ENCODE measurements at places on chromosomes 7 and 10. TPM values are rescaled to one million over a fixed set of nuclear protein-coding genes. Genes with fewer than 3 reads are reported as not detected.

DNA sequence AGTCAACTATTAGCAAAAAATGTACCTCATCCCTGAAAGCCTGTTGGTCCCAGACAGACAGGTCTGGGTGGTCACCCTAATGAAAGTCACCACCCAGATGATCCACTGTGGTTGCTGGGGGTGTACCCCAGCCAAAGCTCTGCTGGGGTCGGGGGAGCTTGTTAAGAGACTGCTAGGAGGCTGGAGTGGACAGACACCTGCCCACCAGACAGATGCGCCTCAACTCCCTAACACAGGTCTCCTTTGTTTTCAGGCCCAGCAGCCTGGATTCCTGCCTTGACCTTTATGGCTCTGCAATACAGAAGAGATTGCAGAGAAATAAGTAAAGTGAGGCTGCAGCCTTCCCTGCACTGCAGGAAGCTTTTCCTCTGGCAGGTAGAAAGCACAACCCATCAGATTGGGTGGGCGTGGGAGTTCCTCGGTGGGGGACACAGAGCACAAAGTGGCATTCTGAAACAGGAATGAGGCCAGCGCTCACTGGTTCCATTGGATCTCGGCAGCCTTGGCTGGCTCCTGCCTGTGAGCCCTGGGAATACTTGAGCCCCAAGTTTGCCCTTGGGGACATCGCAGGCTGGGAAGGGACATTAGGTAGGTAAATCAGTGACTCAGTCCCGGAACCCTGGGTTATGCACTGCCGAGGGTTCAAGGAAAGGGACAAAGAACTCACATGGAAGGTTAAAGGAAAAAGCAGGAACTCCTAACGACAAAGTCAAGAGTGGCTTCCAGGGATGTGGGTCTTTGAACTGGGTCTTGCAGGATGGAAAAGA, 18.0 kb upstream of the ZNF488 start:
- DNase-seq = no peak

DNA sequence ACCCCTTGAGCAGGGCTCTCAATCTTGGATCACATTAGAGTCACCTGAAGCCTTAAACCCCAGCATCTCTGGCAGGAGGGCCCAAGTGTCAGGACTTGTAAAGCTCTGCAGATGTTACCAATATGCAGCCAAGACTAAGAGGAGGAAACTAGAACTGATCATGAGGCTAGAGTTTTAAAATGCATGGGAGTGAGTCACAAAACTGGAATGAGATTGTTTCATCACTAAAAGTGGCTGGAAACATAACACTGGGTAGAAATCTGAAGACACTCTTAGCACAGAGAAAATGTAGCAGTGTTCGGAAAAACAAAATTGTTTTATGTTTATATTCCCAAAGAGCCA, 63.3 kb upstream of the GHITM start:
- peak; percentile 2 for DNase-seq

GRCh38 chr10:56605051-56605450, 244.0 kb upstream of the ZWINT start:
- DNase-seq = no peak

DNA sequence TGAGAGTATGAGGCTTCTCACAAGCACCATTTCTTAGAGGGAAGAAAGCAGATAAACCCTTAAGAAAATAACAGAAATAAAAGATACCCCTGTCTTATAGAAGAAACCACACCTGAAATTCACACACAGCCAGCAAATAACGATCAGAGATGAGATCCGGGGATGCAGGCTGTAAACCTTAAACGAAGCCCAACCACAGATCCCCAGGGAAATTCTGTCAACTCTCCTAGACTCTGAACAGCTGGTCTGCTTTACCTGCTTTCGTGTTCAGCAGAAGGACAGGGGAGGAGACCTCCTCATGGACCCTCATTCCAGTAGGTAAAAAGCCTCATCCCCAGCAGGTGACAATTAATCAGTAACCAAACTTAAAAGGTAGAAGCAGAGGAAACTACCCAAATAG, 45.0 kb downstream of the VOPP1 start:
- DNase-seq = no peak

Gene ELN
- not detected for total RNA-seq

Gene MINDY4
- total RNA-seq = 4.0 TPM

Gene CYP3A4
- not detected for total RNA-seq

GRCh38 chr10:104321725-104322415, 16.4 kb downstream of the ITPRIP start:
- no peak for DNase-seq

Gene TUBAL3
- not detected for total RNA-seq

- DNase-seq = no peak
Measured at GRCh38 chr10:63919575-63920279, 398.5 kb downstream of the REEP3 start.

- no peak for DNase-seq
Measured at GRCh38 chr10:15801641-15802040, 58.7 kb downstream of the MINDY3 start.

DNA sequence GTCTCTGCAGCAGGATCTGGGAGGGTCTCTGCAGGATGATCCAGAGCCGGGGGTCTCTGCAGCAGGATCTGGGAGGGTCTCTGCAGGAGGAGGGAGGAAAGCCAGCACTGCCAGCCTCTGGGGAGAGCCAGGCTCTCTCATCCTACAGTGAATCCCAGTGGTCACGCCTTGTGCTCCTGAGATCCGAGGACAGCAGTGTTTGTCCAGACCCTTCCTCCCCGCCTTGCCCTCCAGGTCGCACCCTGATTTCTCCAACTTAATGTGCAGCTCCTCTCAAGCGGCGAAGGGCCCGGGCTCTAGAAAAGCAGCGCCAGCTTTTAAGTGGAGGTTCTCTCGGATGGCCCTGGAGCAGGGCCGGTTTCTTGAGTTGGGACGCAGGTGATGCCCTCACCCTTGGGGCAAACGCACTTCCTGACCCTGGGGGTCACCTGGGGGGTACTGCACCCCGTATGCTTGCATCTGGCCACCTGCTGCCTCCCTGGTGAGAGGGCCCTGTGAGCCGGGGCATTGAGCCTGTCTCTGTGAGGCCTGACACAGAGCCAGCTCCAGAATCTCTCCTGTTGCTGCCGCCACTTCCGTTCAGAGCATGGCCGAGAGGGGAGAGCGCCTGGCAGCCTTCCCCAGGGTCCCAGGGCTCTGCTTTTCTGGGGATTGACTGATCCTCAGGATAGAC, 111.6 kb downstream of the ACTR3B start:
- DNase-seq = no peak

DNA sequence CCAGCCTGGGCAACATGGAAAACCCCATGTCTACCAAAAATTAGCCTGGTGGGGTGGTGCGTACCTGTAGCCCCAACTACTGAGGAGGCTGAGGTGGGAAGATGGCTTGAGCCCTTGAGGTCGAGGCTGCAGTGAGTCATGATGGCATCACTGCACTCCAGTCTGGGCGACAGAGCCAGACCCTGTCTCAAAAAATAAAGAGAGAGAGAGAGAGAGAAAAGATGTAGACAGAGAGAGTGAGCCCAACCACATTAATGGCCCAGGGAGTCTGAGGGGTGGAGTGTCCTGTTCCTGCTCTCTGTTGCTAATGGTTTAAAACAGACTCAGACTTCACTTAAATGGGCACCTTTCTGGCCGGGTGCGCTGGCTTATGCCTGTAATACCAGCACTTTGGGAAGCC, 455.7 kb upstream of the GALNT17 start:
- no peak for DNase-seq

DNA sequence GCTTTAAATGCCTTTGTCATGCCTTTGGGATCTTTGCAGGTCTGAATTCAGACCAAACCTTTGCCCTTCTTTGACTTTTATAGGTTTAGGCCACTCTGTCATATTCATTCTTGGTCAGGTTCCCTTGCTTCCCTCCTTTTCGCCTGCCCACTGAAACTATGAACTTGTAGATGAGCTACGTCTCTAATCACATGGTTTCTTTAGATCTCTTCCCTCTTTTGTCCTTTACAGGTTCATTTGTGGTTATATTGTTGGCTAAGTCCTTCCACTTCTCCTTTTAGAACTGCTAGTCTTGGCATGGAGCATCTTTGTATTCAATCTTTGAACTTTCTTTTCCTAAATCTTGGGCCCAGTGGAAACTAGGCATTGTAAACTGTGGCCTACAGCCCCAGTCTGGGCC, 104.0 kb upstream of the ZEB1 start:
- DNase-seq = no peak

- peak; percentile 30 for DNase-seq
Measured at GRCh38 chr10:103709341-103709920, 145.9 kb downstream of the SH3PXD2A start.

- DNase-seq = peak; percentile 44
Measured at GRCh38 chr7:135924302-135924701, 52.9 kb downstream of the MTPN start.

GRCh38 chr10:74213571-74214162, 62.6 kb downstream of the ADK start:
- peak; percentile 8 for DNase-seq

Gene HEPACAM2
- not detected for total RNA-seq

DNA sequence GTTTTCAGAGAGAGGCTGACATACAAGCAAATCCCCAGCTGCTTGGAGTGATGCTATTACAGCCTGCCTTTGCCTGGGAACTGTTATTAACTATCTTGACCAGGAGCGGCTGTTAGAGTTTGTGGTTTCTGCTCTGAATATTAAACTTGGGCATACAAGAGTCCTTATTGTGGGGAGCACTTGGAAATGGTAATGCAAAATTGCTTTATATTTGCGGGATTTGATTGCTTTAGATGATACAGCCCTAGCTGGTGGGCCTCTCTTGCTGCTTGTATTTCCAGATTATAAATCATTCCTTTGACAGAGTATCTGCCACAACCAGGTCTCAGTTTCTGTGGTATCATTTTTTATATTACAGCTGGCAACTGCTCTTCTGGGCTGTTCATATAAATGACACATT, 101.9 kb upstream of the FAM204A start:
- no peak for DNase-seq

Gene HMX2
- total RNA-seq = not detected

- DNase-seq = no peak
Measured at GRCh38 chr7:84693483-84693882, 493.4 kb downstream of the SEMA3D start.

GRCh38 chr7:77738871-77739270, 42.6 kb downstream of the RSBN1L start:
- DNase-seq = peak; percentile 75

- DNase-seq = no peak
Measured at GRCh38 chr10:91105269-91105668, 115.2 kb upstream of the PCGF5 start.

DNA sequence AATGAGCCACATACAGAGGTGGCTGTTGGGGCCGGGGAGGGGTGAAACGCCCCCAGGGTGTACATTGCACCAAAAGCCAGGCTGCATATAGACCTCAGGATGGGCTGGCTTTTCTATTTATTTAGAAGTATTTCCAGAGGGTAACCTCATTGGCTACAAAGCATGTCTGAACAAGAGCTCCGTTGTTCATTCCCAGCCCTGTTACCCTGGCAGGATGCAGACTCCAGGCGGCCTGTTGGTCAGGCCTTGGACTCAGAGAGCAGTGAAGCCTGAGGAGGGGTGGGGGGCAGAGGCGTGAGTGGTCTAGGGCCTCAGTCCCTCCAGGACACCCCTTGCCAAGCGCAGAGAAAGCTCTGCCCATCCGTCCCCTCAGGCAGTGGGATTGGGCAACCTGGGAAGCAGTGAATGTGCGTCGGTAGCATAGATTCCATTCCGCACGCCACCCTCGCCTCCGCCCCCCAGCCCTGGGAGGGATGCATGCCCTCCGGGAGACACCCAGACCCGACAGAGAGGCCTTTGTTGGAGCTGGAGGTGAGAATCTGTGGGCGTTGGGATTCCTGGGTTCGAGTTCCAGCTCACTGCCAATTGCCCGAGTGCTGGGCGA, 41.9 kb downstream of the TCF7L2 start:
- DNase-seq = no peak

DNA sequence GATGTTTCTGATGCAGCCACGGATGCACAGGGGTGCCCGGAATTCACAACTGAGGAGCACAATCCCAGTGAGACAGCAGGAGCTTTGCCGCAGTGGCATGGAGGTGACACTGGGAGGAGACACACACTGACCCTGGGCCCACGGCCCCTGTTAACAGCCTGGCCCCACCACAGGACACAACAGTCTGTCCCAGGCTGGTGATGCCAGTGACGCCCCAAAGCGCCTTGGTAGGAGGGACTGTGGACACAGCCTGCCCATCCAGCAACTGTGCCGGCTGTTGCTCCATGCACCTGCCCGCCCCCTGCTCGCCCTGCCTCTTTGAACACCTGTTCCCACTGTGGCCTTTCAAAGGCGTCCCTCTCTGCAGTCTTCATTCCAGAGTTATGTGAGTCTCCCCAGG, 49.8 kb downstream of the KLF6 start:
- DNase-seq = no peak

Gene IFIT1B
- total RNA-seq = not detected

Gene BAIAP2L1
- 14.5 TPM for total RNA-seq

Gene ADCYAP1R1
- not detected for total RNA-seq

- DNase-seq = peak; percentile 37
Measured at GRCh38 chr10:29392376-29393021, 103.6 kb downstream of the LYZL1 start.

DNA sequence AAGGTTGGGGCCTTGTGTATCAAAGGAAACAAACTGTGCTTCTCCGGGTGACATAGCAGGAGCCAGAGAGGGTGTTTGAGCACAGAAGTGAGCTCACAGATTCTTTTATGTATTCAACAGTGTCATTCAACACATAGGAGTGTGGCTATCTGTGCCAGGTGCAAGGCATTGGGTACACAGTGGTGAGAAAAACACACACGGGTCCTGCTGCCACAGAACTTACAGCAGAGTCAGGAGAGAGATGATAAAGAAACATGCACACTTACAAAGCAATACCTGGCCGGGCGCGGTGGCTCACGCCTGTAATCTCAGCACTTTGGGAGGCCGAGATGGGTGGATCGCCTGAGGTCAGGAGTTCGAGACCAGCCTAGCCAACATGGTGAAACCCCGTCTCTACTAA, 16.3 kb upstream of the ECHDC3 start:
- DNase-seq = no peak

Gene SLIT1
- 0.03 TPM for total RNA-seq

DNA sequence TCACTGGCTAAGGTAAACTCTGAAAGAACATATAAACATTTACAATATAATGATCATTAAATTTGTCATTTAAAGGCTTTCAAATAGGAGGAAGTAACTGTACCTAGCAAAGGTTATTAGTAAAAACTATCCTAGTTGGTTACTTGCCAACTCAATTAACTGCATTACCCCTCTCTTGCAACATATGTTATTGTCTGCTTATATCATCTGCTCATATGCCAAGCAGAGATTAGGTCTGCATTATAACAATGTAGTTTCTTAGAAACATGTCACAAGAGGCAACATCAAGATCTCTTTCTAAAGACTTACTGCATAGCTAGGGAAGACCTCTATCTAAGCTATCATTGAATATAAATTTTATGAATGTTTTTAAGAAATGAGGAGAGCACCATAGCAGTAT, 132.5 kb downstream of the RELN start:
- no peak for DNase-seq

Gene PNLIPRP1
- not detected for total RNA-seq

DNA sequence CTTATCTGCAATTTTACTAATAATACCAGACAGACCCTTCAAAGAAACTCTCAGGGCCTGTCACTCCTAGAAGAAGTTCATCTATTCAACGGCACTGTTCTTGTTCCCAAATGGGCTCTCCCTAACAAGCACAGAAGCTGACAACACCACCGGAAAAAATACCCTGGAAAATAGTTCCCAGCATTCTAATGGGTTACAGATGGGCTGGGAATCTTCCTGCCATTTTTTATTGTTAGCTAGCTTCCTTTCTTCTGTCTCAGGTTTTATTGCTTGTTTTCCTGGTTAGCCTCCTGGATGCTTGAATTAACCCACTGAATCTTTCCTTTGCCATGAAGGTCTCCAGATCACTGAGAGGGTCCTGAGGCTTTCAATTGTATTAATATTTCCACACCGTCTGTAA, 689.8 kb upstream of the NRP1 start:
- no peak for DNase-seq

Gene HTR5A
- total RNA-seq = not detected

- no peak for DNase-seq
Measured at GRCh38 chr10:87860816-87861403, 2.4 kb downstream of the KLLN start.
